ENCODE measurements at places on chromosomes 1 and 21.
A peak's percentile ranks its signal among the peaks of the same experiment; 100 is the strongest.

DNA sequence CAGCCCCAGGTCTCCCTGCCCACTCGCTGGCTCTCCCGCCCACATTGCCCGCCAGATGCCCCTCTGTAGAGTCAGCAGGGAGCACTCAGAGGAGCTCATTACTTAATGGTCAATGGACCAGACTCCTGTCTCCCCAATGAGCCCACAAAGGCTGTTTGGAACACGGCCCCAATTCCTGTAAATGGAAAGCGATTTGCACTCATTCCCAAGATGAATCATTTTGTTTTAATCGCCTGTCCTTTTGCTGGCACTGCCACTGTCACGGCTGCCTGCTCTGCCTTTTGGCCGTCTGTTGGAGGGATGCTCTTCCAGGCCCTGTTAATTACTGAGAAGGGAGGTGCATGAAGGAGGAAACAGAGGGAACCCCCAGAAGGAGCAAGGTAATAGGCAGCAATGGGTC lies 44.8 kb upstream of the ATP2B4 start:
- DNase-seq, result no peak

- no peak for DNase-seq
Measured at GRCh38 chr1:160238408-160238807, 23.9 kb downstream of the DCAF8 start.

GRCh38 chr1:178119628-178120027 lies 25.7 kb downstream of the RASAL2 start:
- DNase-seq, result no peak

GRCh38 chr21:42269386-42269785 lies 45.8 kb downstream of the TFF3 start:
- DNase-seq, result no peak

GRCh38 chr21:45125357-45125756 lies 51.0 kb downstream of the ADARB1 start:
- DNase-seq, result no peak

GRCh38 chr1:209102120-209102519 lies 481.4 kb upstream of the CAMK1G start:
- DNase-seq, result no peak

DNA sequence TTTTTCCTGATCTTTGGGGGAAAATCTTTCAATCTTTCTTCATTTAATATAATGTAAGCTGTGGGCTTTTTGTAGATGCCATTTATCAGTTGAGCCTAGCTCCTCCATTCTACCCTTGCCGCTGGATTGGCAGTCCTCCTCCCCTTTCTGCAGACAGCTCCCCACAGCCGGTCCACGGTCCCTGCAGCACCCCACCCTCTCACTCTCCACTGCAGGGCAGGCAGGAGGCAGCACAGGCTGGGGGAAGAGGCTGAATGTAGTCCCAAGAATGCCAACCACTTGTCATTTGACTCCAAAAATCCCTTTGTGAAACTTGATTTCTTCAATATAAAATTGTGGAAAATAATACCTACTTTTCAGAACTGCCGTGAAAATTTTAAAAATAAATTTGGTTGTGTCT lies 96.7 kb downstream of the SYT2 start:
- DNase-seq, result no peak

GRCh38 chr21:39033878-39034589 lies 149.2 kb downstream of the PSMG1 start:
- DNase-seq, result no peak

DNA sequence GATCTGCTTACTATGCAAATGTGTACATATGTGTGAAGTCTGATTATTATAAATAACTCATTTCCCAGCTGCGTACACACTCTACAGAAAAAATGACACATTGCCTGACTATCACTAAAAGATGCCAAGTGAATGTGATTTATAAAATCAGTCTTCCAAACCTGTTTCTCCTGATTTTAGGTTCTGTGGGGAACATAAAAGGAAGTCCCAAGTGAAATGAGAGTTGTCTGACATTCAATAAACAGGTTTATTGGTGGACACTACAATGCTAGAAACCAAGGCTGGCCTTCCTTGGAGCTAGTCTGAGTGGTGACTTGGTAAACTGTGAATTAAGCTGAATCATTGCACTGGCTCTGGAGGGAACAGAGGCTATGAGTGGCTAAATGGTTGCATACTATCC lies 287.9 kb upstream of the ESRRG start:
- DNase-seq, result no peak

DNA sequence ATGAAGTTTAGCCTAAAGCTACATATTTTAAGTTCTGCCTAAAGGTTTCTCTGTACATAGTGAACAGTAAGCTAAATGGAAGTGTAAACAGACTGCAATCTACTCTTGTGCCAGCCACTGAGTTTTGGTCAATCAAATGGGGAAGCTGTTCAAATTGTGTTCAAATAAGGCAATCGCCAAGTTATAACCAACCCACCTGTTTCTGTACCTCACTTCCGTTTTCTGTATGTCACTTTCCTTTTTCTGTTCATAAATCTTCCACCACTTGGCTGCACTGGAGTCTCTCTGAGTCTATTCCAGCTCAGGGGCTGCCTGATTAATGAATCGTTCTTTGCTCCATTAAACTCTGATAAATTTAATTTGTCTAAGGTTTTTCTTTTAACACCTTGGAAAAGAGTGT lies 10.8 kb upstream of the THEM4 start:
- DNase-seq, result no peak

GRCh38 chr1:39842030-39842678 lies 41.1 kb downstream of the TRIT1 start:
- DNase-seq, result no peak

- no peak for DNase-seq
Measured at GRCh38 chr1:116390195-116390594, 17.2 kb downstream of the ATP1A1 start.

DNA sequence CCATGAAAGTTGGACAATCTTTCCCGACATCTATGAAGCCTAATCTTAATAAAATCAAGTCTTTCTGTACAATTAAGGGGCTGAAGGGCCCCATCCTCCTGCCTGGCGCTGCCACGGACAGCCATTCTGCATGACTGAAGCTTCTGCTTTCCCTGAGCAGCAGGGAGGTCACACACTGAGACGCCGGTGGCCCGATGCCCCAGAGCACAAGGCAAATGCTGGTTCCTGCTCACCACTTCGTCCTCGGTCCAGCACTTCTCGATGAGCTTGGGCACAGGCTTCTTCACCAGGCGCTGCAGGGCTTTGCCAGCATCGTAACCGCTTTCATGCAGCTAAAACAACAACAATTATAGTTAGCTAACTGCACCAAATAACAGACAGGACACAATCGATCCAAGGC lies 147.8 kb downstream of the SLC45A1 start:
- no peak for DNase-seq

- no peak for DNase-seq
Measured at GRCh38 chr1:204176049-204176448, 9.9 kb upstream of the REN start.

GRCh38 chr1:234601301-234602017 lies 8.5 kb downstream of the IRF2BP2 start:
- DNase-seq, result no peak

DNA sequence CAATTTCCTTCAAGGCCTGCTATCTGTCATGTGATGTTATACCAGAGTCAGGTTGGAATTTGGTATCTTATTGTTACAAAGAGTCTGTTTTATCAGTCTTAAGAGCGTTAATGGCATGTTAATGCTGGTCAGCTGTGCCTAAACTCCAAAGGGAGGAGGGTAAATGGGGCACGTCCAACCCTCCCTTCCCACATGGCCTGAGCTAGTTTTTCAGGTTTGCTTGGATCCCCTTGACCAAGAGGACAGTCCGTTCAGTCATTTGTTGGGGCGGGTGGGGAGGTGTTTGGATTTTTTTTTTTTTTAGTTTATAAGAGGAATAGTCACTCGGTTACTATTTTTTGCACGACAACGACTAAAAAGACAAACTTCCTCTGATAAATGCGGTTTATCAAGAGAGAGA lies 63.8 kb upstream of the LYST start:
- DNase-seq, result no peak

GRCh38 chr1:2972011-2972878 lies 49.0 kb upstream of the ACTRT2 start:
- no peak for DNase-seq

DNA sequence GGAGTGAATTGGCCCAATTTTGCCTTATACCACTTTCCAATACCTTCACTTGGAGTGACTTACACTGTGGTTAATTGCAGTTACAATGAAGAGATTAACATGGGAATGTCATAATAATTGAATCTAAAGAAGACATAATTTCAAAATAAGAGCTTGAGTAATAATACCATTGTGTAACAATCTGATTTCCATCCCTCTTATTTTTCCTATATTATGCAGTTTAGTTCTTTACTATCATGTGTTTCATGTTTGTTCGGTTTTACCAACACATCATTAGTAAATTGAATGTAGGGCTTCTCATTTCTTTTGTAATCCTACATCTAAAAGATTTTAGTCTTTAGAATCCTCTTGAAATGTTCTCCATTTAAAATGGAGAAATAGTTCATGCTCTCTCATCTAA lies 19.2 kb upstream of the XPR1 start:
- DNase-seq, result no peak

DNA sequence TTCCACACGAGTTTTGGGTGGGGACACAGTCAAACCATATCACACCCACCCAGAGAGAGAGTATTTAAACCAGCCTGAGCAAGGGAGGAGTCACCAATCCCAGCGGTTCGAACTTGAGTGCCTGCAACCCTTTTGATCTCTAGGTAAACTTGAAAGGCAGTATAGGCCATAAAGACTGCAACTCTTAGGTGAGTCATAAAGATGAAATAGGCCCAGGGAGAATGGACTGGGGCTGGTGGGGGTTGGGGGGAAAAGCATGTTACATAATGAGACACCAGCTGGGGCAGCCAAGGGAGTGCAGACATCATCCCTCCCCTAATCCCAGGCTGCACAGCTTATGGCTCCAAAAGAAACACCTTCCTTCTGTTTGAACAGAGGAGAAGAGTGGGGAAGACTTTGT lies 99.8 kb upstream of the LHX8 start:
- DNase-seq, result no peak

GRCh38 chr1:156195853-156196252 lies 1.9 kb downstream of the SLC25A44 start:
- DNase-seq, result no peak

DNA sequence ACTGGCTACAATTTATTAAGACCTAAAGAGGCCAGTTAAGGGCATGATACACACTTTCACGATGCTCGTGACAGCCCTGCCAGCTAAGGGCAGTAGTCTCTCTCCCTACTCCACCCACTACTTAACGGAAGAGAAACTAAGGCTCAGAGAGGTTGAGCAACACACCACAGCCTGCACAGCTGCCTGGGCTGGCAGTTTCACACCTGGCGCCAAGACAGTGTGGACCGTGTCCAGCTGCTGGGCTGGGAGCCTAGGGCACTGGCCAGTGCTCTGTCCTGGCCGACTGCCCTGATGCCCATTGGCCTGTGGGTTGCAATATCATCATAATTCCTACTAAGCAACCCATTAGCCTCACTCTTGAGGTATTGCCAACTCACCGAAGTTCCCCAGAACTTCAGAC lies 27.6 kb downstream of the TENT5C start:
- no peak for DNase-seq

- no peak for DNase-seq
Measured at GRCh38 chr1:246613096-246613758, 47.0 kb downstream of the CNST start.

DNA sequence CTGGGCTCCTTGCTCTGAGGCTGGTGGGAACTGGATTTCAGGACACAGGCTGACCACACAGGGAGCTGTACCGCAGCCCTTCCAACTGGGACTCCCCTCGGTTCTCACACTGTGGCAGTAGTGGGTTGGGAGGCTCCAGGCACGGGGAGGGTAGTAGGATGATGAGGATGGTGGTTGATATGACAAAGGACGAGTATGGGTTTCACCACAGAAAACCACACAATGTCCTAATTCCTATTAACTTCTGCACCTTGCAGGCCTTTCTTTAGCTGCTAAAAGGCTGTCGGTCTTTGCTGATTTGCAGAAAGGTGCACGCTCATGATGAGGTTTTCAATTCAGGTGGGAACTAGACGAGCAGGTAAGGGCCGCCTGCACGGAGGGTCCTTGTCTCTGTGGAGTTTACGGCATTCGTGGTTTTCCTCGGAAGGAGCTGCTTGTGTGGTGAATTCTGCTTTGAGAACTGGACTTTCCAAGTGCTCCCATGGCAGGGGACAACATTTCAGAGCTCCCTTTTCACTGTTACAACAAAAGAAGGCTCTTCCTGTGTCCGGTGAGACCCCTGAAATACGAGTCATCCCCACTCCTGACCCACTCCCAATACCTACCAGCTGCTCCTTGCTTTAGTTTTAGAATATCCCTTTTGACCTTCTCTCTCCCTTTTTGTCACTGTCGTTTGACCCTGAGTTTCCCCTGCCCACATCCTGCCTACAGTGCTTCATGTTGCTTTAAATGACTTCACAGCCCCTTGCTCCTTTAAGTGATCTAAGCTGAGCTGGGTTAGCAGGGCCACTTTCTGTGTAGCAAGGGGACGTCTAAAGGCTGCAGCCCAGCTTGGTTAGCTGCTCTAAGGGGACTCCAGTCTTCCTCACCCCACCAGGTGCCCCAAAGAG lies 125.1 kb downstream of the MRPS6 start:
- peak; percentile 13 for DNase-seq

GRCh38 chr1:230058626-230059025 lies 8.4 kb upstream of the GALNT2 start:
- DNase-seq, result no peak

GRCh38 chr1:189637041-189637440 lies 840.6 kb downstream of the BRINP3 start:
- no peak for DNase-seq

DNA sequence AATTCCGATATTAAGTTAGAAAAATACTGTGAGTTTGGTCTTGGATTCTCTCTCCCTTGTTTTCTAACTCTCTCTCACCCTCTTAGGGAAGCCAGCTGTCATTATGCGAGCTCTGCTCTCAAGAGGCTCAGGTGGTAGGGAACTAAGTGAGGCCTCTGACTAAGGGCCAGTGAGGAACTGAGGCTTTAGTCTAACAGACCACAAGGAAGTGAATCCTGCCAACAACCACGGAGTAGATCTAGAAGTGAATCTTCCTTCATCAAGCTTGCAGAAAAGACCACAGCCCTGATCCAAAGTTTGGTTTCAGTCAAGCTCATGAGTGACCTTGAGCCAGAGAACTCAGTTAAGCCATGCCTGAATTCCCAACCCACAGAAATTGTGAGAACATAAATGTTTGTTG lies 180.1 kb upstream of the PRMT6 start:
- no peak for DNase-seq

DNA sequence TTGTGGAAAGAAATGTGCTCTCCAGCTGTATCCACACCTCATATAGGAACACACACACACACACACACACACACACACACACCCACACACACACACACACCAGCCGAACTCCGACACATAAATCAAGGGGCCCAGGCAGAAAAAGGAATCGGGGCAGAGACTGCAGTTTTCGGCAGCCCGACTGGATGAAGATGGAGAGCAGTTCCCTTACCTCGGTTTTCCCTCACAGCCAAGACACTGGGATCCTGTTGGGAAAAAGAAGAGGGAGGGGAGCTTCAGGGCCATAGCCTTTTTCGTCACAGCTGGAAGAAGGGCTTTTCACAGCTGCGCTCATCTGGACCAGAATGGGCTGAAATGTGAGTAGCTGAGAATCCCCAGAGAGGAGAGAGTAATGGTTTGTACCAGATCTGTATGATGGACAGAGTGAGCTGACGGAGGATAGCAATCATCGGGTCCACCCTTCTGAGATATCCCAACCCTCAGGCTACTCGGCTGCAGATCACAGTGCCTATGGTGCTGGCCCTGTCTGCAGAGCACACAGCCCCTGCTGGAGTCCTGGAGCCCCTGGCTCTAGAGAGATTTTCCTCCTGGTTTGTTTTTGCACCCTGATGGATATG lies 37.7 kb downstream of the PIK3C2B start:
- no peak for DNase-seq

GRCh38 chr1:208034135-208034534 lies 123.2 kb upstream of the CD34 start:
- no peak for DNase-seq

- DNase-seq, result peak; percentile 35
Measured at GRCh38 chr1:111030590-111030989, 66.9 kb upstream of the LRIF1 start.
